ENCODE measurements at places on chromosomes 1 and 21.

- H3K27ac ChIP-seq: no peak overlapping the region
- H3K36me3 ChIP-seq: no peaks in the 10 kb centered on the region
- H3K4me1 ChIP-seq: no peaks in the 10 kb centered on the region
- no peak overlapping the region for H3K4me3 ChIP-seq
- H3K27me3 ChIP-seq: no peaks in the 10 kb centered on the region
These were observed 78.7 kb downstream of the SETD4 start for GRCh38 chr21:35981514-35982070.

DNA sequence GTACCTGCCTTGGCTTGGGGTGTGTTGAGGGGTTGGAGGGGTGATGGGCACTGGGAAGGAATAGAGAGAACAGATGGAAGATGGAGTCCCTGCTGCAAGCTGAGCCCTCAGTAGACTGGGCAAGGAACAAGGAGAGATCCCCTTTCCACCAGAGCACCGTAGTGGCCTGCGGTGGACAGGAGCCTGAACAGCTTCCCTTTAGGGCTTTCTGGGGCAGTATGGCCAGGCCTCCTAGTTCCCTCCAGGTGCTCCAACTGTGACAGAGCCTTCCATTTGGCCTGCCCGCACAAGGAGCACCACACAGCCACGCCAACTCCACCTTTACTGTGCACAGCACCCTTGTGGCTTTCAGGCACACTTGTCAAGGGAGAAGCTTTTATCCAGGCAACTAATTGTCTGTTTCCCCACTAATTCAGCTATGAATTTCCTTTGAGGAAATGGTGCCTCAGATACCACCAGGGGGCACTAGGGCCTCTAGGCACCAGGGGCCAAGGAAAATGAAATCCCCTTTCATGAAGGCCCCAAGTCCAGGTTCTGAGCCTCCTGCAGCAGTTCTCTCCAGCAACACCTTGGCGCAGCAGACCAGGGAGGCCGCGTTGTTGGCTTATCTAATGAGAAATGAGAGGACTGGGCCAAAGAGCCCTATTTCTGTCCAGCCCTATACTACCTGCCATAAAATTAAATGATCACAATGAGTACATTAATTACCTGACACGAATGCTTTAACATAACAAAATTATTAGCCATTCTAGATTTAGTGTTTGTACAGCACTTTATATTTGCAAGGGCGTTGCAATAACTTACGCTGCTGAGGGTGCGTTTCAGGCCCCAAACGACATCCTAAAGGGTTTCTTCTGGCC lies 23.1 kb upstream of the ERI3 start:
- peaks cover 19% of the 10 kb centered on the region for H3K27me3 ChIP-seq
- H3K36me3 ChIP-seq: no peaks in the 10 kb centered on the region
- no peaks in the 10 kb centered on the region for H3K4me1 ChIP-seq
- no peak overlapping the region for H3K4me3 ChIP-seq
- DNase-seq: peak; percentile 76
- H3K27ac ChIP-seq: no peak overlapping the region

DNA sequence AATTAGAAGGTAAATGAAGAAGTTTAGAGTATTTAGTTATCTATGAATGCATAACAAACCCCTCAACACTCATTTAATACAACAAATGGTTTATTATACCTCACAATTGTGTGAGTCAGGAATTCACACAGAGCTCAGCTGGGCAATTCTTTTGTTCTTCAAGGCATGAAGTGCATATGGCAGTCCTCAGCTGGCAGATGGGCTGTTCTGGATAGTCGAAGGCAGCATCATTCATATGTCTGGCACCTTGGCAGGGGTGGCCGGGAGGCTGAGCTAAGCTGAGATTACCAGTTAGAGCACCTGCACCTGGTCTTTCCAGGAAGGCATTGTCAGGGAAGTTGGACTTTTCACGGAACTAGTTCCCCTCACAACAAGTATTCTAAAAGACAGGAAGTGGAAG lies 286.2 kb upstream of the DUSP10 start:
- H3K4me3 ChIP-seq: no peak overlapping the region
- H3K27me3 ChIP-seq: no peaks in the 10 kb centered on the region
- H3K36me3 ChIP-seq: no peaks in the 10 kb centered on the region
- H3K4me1 ChIP-seq: no peaks in the 10 kb centered on the region
- no peak overlapping the region for H3K27ac ChIP-seq

DNA sequence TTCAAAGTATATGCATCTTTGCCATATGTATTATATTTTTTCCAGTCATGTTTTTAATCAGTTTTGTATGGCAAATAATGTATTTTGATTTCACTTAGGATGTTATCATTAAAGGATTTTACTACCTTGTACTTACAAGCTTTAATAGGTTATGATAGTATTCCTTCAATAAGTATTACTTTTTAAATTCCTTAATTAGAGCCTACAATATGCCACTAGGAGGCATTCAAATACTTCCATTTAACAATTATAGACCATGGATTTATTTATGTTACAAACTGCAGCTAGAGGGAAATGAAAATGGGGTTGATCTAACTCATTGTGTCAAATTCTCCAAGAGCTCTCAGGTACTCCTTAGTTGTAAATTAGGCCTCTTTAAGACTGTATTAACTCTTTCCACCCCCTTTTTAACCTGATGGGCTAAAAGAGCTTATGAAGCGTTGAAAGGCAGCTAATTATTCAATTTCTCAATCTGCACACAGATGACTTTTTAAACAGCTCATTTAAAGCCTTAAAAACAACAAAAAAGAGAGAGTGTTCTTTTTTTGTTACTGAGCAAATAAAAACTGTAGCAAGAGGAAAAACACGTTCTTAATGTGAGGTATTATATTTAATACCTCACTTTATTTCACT lies 156.2 kb downstream of the DENND1B start:
- H3K27ac ChIP-seq: no peak overlapping the region
- H3K27me3 ChIP-seq: no peaks in the 10 kb centered on the region
- DNase-seq: peak; percentile 56
- no peak overlapping the region for H3K4me3 ChIP-seq
- no peaks in the 10 kb centered on the region for H3K4me1 ChIP-seq

GRCh38 chr1:161484613-161485012 lies 20.6 kb upstream of the FCGR2A start:
- peaks cover 18% of the 10 kb centered on the region for H3K27me3 ChIP-seq
- peak; percentile 26 for DNase-seq
- no peak overlapping the region for H3K27ac ChIP-seq
- no peak overlapping the region for H3K4me3 ChIP-seq
- peaks cover 7% of the 10 kb centered on the region for H3K4me1 ChIP-seq

GRCh38 chr1:151618470-151618869 lies 6.6 kb downstream of the SNX27 start:
- H3K4me3 ChIP-seq: no peak overlapping the region
- DNase-seq: no peak
- peaks cover 37% of the 10 kb centered on the region for H3K4me1 ChIP-seq

DNA sequence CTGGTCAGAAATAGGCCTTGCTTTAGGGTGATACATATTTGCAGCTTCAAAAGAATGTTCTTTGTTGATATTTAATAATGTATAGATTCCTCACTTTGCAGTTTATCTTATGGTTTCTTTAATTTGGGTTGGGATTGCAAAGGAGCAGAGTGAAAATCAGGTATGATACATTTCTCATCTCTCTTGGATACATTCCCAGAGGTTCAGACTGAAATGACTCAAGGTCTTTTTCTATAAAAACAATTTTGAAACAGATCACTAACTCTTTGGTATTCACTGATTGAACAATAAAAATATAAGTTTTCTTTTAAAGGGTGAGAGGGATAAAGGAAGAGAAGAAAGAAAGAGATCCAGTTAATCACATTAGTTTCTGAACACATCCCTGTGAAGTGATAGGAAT lies 606.5 kb upstream of the CAMK1G start:
- H3K4me1 ChIP-seq: no peaks in the 10 kb centered on the region
- no peaks in the 10 kb centered on the region for H3K36me3 ChIP-seq
- H3K27ac ChIP-seq: no peak overlapping the region
- H3K4me3 ChIP-seq: no peak overlapping the region
- no peaks in the 10 kb centered on the region for H3K27me3 ChIP-seq

DNA sequence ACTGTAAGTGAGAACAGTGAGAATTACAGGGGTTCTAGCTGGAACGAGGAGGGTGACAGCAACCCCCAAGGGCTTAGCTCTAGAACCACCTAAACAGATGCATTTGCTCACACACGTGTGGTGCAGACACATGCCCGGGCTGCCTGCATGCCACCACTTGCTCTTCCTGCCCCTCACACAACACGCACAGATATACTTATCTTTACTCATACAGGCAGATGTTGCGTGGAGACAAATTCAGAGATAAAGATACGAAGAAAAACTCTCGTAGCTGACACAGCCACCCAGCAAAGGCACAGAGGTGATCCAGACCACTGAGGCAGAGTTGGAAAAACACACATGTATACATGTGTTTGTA lies 13.5 kb downstream of the VANGL1 start:
- H3K4me3 ChIP-seq: no peak overlapping the region
- H3K36me3 ChIP-seq: no peaks in the 10 kb centered on the region
- no peak overlapping the region for H3K27ac ChIP-seq
- H3K27me3 ChIP-seq: no peaks in the 10 kb centered on the region
- no peaks in the 10 kb centered on the region for H3K4me1 ChIP-seq

- H3K36me3 ChIP-seq: peaks cover 17% of the 10 kb centered on the region
- no peak for DNase-seq
- H3K4me3 ChIP-seq: no peak overlapping the region
- no peaks in the 10 kb centered on the region for H3K27me3 ChIP-seq
- no peaks in the 10 kb centered on the region for H3K4me1 ChIP-seq
- no peak overlapping the region for H3K27ac ChIP-seq
These were observed 26.4 kb downstream of the CSTB start for GRCh38 chr21:43749651-43750262.

DNA sequence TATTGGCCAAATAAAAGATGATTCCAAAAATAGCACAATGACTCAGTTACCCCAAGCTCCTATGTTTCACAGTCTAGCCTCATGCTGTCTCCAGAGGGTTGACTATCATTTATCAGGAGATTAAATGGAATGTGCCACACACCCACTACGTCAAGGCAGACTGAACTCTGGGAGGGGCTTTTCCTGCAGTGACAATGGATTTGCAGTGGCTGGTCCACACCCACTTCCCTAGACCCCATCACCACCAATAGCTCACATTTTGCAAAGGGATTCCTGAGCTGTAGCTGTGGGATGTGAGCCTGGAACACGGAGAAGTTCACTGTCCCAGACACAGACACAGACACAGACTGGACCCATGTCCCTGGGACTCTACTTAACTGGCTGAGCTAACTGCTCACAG lies 77.1 kb downstream of the HLCS start:
- H3K4me1 ChIP-seq: peaks cover 5% of the 10 kb centered on the region
- H3K27ac ChIP-seq: no peak overlapping the region
- H3K36me3 ChIP-seq: 0 out of 2 replicates have a peak, but pooled peaks cover 3% of the 10 kb centered on the region
- DNase-seq: peak; percentile 3
- no peaks in the 10 kb centered on the region for H3K27me3 ChIP-seq

DNA sequence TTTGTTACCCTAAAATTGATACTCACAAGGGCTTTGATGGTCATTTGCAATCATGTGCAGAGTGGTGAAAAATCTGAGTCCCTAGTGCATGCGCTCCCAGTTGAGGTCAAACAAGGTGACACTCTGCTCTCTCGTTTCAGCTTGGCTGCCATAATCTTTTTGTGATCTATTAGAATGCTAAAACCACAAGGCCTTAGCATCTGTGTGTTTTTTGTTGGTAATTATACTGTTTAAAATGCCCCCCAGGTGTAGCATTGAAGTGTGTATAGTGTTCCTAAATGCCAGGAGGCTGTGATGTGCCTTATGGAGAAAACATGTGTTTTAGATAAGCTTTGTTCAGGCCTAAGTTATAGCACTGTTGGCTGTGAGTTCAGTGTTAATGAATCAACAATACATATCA lies 89.3 kb downstream of the PLD5 start:
- no peak overlapping the region for H3K4me3 ChIP-seq
- no peak for DNase-seq
- no peaks in the 10 kb centered on the region for H3K36me3 ChIP-seq
- no peaks in the 10 kb centered on the region for H3K27me3 ChIP-seq

DNA sequence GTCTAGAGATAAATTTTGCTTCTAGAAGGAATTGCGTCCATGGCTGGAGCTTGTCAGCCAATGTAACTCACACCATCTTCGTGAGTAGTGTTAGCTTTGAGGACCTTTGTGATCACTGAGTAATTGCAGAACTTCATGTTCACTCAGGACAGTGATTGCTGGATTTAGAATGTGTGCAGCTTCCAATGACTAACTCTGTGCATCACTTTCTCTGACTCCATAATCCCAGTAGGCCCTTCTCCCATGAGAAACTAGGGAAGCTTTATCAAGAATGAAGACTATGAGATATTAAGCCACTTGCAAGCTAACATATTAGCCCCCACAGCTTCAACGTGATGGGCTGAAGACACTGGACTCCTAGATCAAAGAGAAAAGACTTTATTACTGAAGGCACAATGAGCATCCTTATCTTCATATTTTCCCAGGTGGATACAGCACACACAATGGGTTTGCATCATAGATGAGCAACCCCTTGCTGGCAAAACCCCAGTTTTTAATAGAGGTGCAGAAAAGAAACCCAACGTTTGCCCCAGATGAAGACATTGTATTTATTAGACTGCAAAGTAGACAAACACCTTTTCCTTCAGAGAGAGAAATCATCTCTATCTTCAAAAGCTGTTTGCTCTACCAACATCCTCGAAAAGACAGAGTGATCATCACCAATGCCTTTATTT lies 561.0 kb downstream of the LTN1 start:
- H3K4me1 ChIP-seq: peaks cover 62% of the 10 kb centered on the region
- peak; percentile 67 for DNase-seq
- H3K27ac ChIP-seq: peak overlapping the region; percentile 72

GRCh38 chr1:50968158-50968820 lies 1.8 kb upstream of the CDKN2C start:
- peak overlapping the region; percentile 96 for H3K4me3 ChIP-seq
- H3K36me3 ChIP-seq: no peaks in the 10 kb centered on the region
- H3K27ac ChIP-seq: peak overlapping the region; percentile 96
- peaks cover 25% of the 10 kb centered on the region for H3K4me1 ChIP-seq

- no peak for DNase-seq
- H3K27me3 ChIP-seq: peaks cover 3% of the 10 kb centered on the region
- no peaks in the 10 kb centered on the region for H3K4me1 ChIP-seq
- H3K4me3 ChIP-seq: no peak overlapping the region
- H3K36me3 ChIP-seq: no peaks in the 10 kb centered on the region
These were observed 365.5 kb upstream of the ESRRG start for GRCh38 chr1:217088521-217089284.

DNA sequence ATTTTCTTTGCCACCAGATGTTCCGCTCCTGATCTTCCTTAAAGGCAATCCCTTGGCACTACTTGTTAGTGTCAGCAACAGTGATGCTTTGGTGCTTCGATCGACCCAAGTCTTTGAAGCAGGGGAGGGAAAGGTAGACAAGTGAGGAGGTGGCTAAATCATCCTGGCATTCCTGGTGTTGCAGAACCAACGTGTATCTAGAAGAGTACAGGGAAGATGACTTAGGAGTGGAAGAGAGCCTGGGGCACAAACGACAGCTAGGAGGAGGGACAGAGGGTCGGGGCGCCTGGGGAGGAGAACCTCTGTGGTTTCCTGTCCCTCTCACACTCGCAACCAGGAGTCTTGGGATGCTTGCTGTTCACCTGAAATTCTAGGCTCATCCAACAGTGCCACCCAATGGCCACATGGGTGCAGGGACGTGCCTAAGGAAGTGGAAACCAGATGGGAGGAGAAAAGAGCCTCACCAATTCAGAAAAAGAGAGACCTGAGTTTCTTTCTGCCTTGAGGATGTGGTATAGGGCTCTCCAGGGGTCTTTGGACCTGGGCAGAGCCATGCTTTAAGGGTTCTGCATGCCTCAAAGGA lies 9.5 kb upstream of the KCNA2 start:
- no peak overlapping the region for H3K4me3 ChIP-seq
- no peaks in the 10 kb centered on the region for H3K4me1 ChIP-seq
- H3K27ac ChIP-seq: no peak overlapping the region

GRCh38 chr21:44709426-44710293 lies 1.7 kb downstream of the TSPEAR start:
- H3K4me1 ChIP-seq: no peaks in the 10 kb centered on the region
- no peaks in the 10 kb centered on the region for H3K36me3 ChIP-seq
- no peak overlapping the region for H3K27ac ChIP-seq
